ENCODE measurements at places on chromosomes 2 and 18. TPM values are rescaled to one million over a fixed set of nuclear protein-coding genes. Genes with fewer than 3 reads are reported as not detected.
A peak's percentile ranks its signal among the peaks of the same experiment; 100 is the strongest.

DNA sequence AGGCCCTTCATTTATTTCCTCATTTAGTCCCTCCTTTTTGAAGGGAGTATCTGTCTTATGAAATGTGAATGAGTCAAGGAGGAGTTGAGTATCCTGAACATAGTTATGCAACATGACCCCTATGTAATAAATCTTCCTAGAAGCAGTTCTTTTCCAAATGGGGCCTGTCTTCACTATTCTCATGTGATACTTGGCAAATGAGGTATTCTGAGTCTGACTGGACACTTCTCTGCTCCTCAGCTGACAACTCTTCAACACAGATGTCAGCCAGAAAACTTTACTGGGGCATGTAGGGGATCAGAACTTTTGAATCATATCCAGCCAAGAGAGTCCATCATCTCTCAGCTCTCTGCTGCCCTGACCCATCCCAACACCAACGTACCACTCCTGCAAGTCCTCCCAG lies 291.6 kb downstream of the ZNF385B start:
- no peak for DNase-seq
- no peaks in the 10 kb centered on the region for H3K27me3 ChIP-seq
- no peak overlapping the region for H3K4me3 ChIP-seq

- no peak overlapping the region for H3K4me3 ChIP-seq
- H3K27ac ChIP-seq: peak overlapping the region; percentile 54
- DNase-seq: no peak
- no peaks in the 10 kb centered on the region for H3K36me3 ChIP-seq
Measured at GRCh38 chr2:55097461-55098410, 47.5 kb upstream of the RTN4 start.

Gene TNFAIP6
- total RNA-seq: 5.2 TPM

Gene ANKRD30B
- total RNA-seq: not detected

DNA sequence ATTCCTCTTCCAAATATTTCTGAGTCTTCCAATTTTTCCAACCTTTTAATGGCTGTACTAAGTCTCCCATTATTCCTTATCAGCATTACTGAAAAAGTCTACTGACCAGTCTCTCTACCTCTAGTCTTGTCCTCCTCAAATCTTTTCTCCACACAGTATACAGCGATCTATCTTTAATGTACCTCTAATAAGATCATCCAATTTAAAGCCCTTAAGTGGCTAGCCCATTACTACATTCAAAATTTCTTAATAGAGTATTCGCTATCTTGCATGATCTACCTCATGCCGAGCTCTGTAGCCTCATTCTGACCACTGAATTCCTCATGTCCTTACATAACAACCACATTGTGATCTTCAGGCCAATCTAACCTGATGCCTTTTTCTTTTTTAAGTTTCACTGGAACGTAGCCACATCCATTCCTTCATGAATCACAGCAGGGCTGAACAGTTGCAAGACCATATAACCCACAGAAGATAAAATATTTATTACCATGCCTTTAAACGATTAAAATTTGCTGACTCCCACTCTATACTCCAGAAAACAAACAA lies 57.9 kb downstream of the SLC66A3 start:
- no peak for DNase-seq
- H3K4me1 ChIP-seq: no peaks in the 10 kb centered on the region
- H3K27ac ChIP-seq: no peak overlapping the region
- no peak overlapping the region for H3K4me3 ChIP-seq
- H3K36me3 ChIP-seq: peaks cover 63% of the 10 kb centered on the region

DNA sequence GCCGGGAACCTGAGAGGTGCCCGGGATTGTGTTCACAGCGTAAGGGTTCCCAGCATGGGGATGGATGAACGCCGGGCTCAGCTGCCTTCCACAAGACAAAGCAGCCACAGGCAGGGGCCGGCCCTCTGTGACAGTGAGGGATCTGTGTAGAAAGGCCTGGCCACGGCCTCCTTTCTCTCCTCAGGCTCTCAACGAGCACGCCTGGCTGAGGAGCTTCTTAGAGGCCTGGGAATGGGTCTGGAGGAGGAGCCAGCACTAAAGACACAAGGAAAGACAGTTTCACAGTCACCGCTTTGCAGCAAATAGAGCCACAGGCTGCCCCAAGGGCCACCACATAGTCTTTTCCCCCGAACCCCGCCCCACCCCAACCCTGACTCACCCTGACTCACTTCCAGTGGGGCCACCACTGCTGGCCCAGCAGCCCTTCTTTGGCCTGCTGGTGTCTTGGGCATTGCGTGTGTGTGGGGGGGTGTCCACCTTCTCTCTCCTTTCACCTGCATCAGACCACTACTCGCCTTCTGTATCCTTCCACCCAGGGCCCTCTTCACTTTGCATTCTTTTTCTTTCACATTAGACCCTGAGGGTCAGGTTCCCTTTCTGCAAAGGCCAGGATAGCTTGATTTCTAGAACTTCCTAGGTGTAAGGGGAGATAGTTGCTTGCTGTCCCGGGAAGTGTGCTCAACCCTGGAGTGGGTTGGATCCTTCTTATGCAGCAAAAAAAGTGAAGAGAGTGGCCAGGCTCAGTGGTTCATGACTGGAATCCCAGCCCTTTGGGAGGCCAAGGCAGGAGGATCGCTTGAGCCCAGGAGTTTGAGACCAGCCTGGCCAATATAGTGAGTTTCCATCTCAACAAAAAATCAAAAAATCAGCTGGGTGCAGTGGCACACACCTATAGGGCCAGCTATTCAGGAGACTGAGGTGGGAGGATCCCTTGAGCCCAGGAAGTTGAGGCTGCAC lies 19.3 kb upstream of the HPCAL1 start:
- H3K4me3 ChIP-seq: no peak overlapping the region
- H3K27ac ChIP-seq: peak overlapping the region; percentile 16
- DNase-seq: no peak
- H3K36me3 ChIP-seq: no peaks in the 10 kb centered on the region
- H3K4me1 ChIP-seq: peaks cover 34% of the 10 kb centered on the region

- H3K27me3 ChIP-seq: no peaks in the 10 kb centered on the region
- peaks cover 6% of the 10 kb centered on the region for H3K36me3 ChIP-seq
- no peak overlapping the region for H3K27ac ChIP-seq
- no peak for DNase-seq
Measured at GRCh38 chr2:106115250-106115649, 78.9 kb downstream of the UXS1 start.

GRCh38 chr2:2107141-2107540 lies 223.9 kb downstream of the MYT1L start:
- no peaks in the 10 kb centered on the region for H3K36me3 ChIP-seq
- H3K27me3 ChIP-seq: no peaks in the 10 kb centered on the region
- peaks cover 9% of the 10 kb centered on the region for H3K4me1 ChIP-seq
- H3K27ac ChIP-seq: no peak overlapping the region
- DNase-seq: no peak

DNA sequence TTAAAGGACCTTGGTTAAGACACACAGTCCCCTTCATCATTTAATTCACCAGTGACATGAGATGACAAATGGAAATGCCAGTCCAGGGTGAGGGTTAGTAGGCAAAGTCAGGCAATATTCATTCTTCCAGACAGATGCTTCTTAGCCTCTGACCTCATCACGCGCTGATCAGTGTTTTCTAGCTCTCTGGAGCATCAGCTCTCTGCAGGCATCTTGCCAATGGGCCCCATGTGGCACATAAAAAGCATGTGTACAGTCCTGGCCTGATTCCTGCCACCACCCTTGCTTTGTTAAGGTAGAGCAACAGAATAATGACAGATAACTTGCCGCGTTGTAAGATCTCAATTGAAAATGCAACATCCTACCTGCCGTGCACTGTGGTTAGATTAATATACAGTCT lies 20.3 kb upstream of the NPAS2 start:
- no peak for DNase-seq
- H3K4me3 ChIP-seq: no peak overlapping the region
- no peaks in the 10 kb centered on the region for H3K27me3 ChIP-seq
- H3K4me1 ChIP-seq: no peaks in the 10 kb centered on the region

Gene VIT
- 16.9 TPM for total RNA-seq

DNA sequence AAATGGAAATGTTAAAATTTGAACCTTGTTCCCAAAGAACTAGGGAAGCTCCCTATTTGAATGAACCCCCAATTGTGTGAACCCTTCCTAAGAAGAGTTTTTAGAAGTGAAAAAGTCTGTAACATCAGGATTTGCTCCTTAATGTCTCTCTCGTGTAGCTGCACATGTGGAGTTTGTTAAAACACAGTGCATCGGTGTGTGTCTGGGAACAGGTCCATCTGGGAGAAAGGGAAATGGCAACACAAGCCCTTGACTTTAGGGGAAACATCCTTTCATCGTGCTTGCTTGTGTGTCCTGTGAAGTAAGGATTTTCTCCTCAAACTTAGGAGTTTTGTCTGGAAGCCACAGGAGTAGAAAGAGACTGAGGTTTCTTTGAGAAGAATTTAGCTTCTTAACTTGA lies 203.9 kb downstream of the PRKCE start:
- no peaks in the 10 kb centered on the region for H3K27me3 ChIP-seq
- DNase-seq: no peak
- no peak overlapping the region for H3K4me3 ChIP-seq
- peaks cover 30% of the 10 kb centered on the region for H3K4me1 ChIP-seq
- no peaks in the 10 kb centered on the region for H3K36me3 ChIP-seq

- H3K4me3 ChIP-seq: no peak overlapping the region
- DNase-seq: no peak
- H3K4me1 ChIP-seq: no peaks in the 10 kb centered on the region
- H3K27ac ChIP-seq: no peak overlapping the region
Measured at GRCh38 chr2:69278366-69278765, 108.7 kb downstream of the GFPT1 start.

- no peaks in the 10 kb centered on the region for H3K36me3 ChIP-seq
- H3K27ac ChIP-seq: no peak overlapping the region
- H3K4me1 ChIP-seq: no peaks in the 10 kb centered on the region
- H3K27me3 ChIP-seq: no peaks in the 10 kb centered on the region
- no peak for DNase-seq
- no peak overlapping the region for H3K4me3 ChIP-seq
Measured at GRCh38 chr2:76491503-76491902, 780.8 kb upstream of the GCFC2 start.

Gene XPO1
- 56.1 TPM for total RNA-seq

Gene CLK1
- total RNA-seq: 62.5 TPM

DNA sequence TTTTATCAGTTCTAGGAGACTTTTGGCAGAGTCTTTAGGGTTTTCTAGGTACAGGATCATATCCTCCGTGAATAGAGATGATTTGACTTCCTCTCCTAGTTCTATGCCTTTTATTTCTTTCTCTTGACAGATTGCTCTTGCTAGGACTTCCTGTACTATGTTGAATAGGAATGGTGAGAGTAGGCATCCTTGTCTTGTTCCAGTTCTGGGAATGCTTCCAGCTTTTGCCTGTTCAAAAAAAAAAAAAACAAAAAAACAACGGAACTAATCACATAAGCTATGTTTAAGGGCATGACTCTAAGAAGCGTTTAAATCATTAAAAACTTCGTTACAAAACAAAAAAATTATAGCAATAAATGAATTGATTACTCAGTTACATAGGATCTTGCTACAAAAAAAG lies 145.7 kb downstream of the NUP35 start:
- no peaks in the 10 kb centered on the region for H3K36me3 ChIP-seq
- DNase-seq: no peak

Gene FOXI3
- not detected for total RNA-seq

DNA sequence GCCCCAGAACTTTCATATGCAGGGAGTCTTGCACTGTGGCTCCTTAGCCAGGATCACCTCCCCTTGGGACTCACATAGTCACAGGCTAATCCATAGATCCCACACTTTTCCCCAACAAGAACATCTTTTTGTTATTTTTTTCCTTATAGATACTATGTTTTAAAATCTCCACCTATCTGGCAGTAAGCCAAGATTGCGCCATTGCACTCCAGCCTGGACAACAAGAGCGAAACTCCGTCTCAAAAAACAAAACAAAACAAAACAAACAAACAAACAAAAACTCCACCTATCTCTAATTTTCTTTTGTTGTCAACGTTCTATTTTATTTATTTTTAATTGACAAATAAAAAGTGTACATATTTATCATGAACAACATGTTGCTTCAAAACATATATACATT lies 141.7 kb downstream of the PDE11A start:
- H3K36me3 ChIP-seq: no peaks in the 10 kb centered on the region
- H3K27ac ChIP-seq: no peak overlapping the region
- H3K4me3 ChIP-seq: no peak overlapping the region
- no peak for DNase-seq
- no peaks in the 10 kb centered on the region for H3K27me3 ChIP-seq

Gene TANK
- total RNA-seq: 50.9 TPM

Measured in right atrium auricular region (tissue), 2 donors.